Tongue (tissue), 3 donors: ENCODE measurements at places on chromosomes 5 and 9. TPM values are rescaled to one million over a fixed set of nuclear protein-coding genes. Genes with fewer than 3 reads are reported as not detected.
A peak's percentile ranks its signal among the peaks of the same experiment; 100 is the strongest.

- no peak for DNase-seq
Measured at GRCh38 chr5:62376064-62376463, 27.6 kb downstream of the DIMT1 start.

- DNase-seq, result no peak
Measured at GRCh38 chr5:139688751-139689372, 40.7 kb downstream of the CXXC5 start.

GRCh38 chr9:91349115-91349555 is 12.6 kb downstream of the AUH start:
- DNase-seq, result no peak

GRCh38 chr9:16543225-16543624 is 327.2 kb downstream of the BNC2 start:
- DNase-seq, result no peak

- DNase-seq, result peak; percentile 38
Measured at GRCh38 chr5:96177303-96177869, 215.7 kb upstream of the ELL2 start.

The SLC36A3 gene
- not detected for total RNA-seq
